ENCODE measurements at places on chromosomes 11 and 22.

DNA sequence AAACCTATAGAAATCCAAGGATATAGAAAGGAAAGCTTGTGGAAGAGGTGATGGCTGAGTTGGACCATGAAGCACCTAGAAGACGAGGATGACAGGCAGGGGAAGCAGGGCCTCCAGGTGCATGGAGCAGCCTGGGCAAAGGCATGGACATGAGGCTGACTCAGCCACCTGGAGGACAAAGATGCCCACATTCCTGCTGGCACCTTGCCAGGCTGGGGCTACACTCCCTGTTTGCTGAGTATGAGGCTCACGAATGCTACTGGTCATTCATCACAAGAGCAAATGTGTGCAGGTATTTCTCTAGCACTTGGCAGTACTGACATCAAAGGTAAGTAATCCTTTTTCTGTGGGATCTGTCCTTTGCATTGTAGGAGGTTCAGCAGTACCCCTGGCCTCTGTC lies 7.1 kb upstream of the SCGB2A1 start:
- DNase-seq: no peak

DNA sequence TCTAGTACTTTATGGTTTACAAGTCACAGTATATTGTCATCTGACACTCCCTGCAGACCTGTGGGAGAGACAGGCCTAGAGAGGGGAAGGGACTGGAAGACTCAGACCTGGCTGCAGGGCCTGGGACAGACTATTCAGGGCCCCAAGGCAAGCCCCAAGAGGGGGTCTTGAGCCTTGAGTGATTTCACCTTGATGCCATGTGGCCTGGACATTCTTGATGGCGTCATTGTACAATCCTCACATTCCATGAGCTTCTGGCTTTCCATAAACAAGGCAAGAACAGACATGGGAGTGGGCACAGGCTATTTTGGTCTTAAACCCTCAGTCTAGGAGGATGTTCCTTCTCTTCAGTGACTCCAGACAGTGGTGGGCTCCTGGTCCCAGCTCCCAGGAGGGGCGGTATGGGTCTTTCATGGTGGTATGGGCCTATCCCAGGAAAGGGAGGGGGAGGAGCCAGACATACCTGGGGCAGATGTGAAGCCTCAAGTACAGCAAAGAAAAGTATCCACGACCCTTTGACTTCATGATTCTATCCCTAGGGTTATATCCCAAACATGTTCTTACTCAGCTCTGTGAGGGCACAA lies 1.8 kb upstream of the TBC1D10A start:
- no peak for DNase-seq

DNA sequence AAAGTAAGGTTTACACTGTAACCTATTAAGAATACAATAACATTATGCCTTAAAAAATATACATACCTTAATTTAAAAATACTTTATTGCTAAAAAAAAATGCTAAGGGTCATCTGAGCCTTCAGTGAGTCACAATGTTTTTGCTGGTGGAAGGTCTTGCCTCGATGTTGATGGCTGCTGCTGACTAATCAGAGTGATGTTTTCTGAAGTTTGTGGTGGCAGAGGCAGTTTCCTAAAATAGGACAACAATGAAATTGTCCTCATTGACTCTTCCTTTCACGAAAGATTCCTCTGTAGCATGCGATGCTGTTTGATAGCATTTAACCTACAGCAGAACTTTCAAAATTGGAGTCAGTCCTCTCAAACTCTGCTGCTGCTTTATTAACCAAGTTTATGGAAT lies 97.6 kb downstream of the FAT3 start:
- no peak for DNase-seq

DNA sequence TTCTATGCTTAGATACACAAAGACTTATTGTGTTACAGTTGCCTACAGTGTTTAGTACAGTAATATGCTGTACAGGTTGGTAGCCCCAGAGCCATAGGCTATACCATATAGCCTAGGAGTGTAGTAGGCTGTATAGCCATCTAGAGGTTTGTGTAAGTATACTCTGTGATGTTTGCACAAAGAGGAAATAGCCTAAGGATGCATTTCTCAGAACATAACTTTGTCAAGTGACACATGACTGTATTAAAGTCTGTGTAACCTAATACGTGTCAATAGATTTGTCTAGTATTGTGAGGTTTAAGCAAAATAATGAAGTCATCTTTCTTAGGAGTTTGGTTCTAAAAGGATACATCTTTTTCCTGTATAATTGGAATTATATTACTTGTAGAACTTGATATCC lies 5.5 kb downstream of the ZC3H12C start:
- DNase-seq: no peak

GRCh38 chr11:27605422-27605821 lies 94.8 kb downstream of the BDNF start:
- no peak for DNase-seq

DNA sequence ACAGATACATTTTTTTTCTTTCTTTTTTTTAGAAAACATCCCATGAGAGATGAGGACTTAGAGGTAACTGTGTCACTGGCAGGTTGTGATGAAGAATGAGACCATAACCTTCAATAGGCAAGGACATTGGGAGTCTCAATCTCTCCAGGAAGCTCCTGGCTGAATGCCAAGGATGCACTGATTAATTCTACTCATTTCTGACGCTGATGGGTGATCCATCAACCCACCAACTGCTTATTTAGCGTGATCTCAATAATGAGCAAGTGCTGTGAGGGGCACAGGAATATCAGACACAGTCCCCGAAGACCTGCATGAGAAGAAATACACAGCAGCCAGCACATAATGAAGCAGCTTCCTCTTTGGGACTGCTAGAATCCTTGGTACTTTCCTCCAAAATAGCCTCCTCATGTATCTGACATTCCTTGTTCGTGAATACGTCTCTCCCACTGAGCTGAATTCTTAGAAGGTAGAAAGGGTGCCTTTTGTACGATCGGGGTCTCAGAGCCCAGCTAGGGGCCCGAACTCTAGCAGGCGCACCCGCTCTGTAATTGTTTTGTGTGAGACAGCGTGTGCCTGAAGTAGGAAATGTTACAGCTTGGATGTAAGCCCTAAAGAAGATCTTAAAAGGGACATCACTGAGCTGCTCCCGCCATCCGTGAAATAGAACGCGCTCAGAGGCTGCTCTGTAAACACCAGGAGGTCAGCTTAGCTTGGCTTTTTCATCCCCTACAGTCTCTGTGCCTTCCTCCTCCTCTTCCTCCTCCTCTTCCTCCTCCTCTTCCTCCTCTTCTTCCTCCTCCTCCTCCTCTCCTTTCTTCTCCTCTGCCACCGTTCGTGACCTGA lies 7.2 kb downstream of the CLMP start:
- DNase-seq: no peak

GRCh38 chr11:78727816-78728215 lies 153.2 kb upstream of the NARS2 start:
- no peak for DNase-seq
